ENCODE measurements at places on chromosomes 11 and 22.

- no peak for DNase-seq
Observed at GRCh38 chr11:75345455-75346160, 5.9 kb downstream of the ARRB1 start.

- DNase-seq, result no peak
Observed at GRCh38 chr11:3995949-3996554, 98.5 kb upstream of the RRM1 start.

DNA sequence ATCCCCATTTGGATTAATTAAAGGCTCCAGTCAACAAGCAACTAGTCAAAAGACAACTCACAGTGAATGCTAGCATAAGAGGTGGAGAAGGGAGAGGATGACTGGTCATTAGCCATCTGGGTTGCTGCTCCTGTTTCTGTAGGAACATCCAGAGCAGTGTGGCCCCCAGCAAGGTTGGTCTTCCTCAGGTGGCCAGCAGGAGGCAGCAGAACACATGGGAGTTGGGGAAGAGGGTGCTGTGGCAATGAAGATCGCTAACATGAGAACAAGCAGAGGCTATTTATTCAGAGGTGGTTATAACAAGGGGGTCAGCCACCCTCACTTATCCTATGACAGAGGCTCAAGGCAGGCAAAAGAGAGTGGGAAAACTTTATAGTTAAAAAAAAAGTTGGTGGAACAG, 21.3 kb downstream of the IZUMO1R start:
- no peak for DNase-seq

DNA sequence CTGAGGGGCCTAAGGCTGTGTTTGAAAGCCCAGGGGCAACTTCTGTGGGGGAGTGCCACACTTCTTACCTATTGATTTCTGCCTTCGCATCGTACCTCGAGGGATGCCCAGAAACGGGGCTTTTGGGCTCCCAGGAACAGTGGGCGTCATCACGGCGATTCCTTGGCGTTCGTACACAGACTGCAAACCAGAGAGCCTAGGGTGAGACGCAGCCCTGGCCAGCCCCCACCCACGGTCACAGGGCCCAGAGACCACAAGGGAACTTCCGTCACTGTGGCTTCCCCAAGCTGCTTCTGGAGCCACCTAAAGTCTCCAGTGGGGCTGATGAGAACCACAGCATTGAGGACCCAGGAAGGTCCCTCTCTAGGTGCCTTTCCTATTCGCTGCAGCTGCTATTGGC, 91.9 kb downstream of the CTTN start:
- no peak for DNase-seq

DNA sequence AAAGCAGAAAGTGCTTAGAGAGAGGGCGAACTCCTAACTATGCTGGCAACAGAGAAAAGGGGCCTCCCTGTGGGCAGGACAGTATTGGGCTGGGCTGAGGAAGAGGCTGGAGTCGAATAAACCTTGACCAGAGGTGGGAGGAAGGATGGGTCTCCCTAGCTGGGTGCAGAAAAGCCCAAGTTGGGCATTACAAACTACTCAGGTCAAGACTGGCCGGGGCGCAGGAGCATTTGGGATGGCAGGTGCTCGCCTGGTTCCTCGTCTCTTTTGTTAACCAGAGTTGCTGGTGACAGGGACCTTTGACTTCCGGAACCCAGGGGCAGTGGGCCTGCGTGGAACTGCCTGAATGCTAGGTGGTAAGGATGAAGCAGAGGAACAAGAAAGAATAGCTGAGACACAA, 80.3 kb upstream of the SHISAL1 start:
- no peak for DNase-seq

- DNase-seq, result no peak
Observed at GRCh38 chr22:37462983-37463382, 23.2 kb downstream of the MFNG start.

GRCh38 chr11:26783997-26784396, 62.1 kb upstream of the SLC5A12 start:
- DNase-seq, result no peak

DNA sequence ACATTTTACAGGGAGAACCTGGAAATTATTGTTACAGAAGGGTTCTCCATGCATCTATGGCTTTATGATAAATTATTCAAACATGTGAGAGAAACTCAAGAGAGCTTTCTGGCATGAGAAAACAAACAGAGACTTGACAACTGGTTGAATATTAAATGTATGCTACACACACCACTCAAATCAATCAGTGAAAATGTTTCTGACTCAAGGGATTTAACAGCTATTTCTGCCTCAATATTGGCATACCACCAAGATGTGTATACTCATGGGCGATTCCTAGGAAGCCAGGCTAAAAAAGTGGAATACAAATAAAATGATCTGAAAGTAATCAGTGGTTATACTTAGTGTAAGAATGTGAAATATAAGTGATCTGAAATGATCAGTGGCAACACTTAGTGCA, 15.8 kb upstream of the OR51T1 start:
- DNase-seq, result no peak
